Activated T-cell treated with anti-CD3 and anti-CD28 coated beads, Interleukin-2, amount 50 U/mL, for 24 hours (primary cell): ENCODE measurements at places on chromosomes 11 and 22.

GRCh38 chr11:7004482-7004881, 15.7 kb downstream of the ZNF214 start:
- DNase-seq, result no peak

GRCh38 chr22:49334449-49334789, 493.3 kb downstream of the BRD1 start:
- DNase-seq, result no peak

DNA sequence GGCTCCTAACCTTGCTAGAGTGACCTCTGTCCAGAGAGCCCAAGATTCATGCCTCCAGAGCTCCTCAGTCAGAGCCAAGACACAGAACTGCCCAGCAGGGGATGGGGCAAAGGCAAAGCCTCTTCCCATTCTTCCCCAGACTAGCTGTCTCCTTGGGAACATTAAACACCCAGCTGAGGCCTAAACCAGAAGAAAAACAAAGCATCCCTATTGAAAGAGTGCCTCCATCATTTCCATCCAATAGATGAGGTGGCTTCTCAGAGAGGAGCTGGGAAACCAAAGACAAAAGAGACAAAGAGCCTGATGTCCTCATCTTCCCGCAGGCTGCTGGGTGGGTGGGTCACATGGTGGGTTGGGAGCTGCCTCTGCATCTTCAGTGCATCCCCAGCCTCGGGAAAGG, 37.4 kb downstream of the COMMD9 start:
- no peak for DNase-seq

DNA sequence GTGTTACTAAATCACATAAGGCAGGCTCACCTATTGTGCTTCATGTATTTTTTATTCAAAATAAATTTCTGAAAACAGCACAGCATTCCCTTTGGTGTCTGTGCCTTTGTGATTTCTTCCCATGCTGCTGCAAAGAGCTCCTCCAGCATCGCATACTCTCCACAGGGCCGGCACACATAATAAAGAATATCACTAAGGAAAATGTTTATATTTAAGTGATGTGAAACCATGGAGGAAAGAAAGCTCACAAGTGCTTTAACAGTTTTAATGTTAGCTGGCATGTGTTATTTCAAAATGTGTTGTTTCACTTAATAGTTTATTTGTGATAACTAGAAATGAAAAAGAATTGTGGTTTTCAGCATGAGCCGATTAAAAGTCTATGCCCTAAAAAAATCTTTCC, 241.3 kb upstream of the ANO3 start:
- no peak for DNase-seq
